ENCODE measurements at places on chromosomes 12 and 14. TPM values are rescaled to one million over a fixed set of nuclear protein-coding genes. Genes with fewer than 3 reads are reported as not detected.

PLA2G1B gene
- not detected for polyA plus RNA-seq

ACRBP gene
- 10.2 TPM for polyA plus RNA-seq

RESF1 gene
- 225 TPM for polyA plus RNA-seq

RGS6 gene
- 0.34 TPM for polyA plus RNA-seq
